ENCODE measurements at places on chromosomes 16 and 17.
A peak's percentile ranks its signal among the peaks of the same experiment; 100 is the strongest.

DNA sequence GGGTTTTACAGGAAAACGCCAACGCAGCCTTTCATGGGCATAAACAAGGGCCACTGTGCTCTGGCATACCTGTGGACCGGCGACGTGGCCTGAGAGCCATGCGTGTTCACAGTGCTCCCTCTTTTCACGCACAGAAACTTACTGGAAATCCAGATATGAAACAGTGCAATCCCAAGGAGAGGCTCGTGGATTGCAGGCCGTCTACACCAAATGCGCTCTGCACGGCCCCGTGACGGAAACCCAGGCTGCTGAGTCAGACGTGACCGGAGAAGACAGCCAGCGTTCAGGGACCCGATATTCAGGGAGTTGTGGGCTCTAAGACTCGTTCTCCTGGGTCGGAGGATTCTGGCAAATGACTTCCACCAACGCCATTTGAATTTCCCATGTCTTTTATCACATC, 129.2 kb downstream of the FOXL1 start:
- no peak for DNase-seq

DNA sequence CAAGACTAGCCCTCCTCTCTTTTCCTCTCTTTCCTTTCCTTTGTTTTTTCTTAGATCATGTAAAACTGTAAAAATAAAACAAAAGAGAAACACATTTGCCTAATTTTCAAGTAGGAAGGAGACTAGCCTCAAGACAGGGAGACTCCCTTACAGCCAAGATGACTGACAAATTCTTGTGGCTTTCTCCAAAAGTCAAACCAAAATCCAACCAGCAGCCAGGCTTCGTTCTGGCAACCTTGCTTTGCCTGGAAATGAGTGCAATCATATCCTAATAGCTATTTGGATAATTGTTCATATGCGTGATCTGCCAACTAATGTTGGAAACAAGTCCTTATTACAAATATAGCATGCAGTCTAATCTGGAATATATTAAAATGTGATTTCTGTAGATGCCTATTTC, 868.9 kb upstream of the SOX9 start:
- DNase-seq = no peak

DNA sequence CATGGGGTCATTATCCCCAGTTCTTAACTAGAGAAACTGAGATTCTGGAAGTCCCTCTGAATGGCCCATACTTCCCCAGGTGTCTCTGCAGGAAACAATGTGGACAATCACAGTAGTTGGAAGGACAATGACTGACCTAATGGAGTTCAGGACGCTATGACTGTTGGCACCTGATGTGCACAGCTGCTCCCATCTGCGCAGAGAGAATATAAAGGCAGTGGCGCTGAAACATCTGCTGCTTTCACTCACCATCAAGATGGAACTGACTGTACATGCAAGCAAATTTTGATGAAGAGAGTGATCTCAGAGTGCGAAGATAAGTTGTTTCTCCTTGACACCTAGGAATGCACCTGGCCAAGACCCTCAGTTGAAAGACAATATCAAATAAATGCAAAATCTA, 395.7 kb upstream of the ASIC2 start:
- DNase-seq = no peak

DNA sequence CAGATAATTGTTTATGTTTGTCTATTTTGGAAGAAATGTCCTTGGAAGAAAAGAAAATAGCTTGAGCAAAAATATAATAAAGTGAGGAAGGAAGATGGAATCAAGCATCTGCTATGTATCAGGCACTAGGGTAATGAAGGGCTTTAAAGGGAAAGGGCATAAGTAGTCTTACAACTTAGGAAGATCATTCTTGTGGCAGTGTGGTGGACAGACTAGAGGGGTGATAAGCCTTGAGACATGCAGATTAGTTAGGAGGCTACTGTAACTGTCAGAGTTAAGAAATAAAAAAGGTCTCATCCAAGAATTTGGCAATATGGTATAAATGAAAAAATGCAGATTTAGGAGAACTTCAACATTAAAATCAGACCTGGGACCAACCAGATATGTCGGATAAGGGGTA, 14.9 kb downstream of the FAM222B start:
- no peak for DNase-seq

GRCh38 chr16:585351-585750, 4.5 kb upstream of the RAB40C start:
- no peak for DNase-seq

DNA sequence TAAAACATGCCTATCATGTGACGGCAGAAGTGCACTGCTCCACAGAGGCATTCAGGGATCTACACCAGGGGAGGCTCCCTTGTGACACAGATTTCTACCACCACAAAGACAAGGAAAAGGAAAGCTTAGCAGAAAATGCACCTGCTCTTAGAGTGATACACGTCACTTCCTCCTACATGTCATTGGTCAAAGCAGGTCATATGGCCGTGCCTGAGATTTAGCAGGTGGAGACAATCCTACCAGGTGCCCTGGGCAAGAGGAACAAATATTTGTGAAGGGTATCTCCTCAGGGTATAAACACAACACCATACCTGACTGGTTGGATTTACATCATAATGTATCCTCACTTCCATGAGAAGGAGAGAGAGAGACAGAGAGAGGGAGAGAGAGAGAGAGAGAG, 362.1 kb downstream of the HS3ST4 start:
- DNase-seq = no peak

- no peak for DNase-seq
These were observed 303.8 kb downstream of the HS3ST3B1 start for GRCh38 chr17:14604591-14605266.

GRCh38 chr17:29665481-29665810, 42.7 kb upstream of the CORO6 start:
- no peak for DNase-seq

GRCh38 chr17:76188213-76189016, 47.4 kb upstream of the FOXJ1 start:
- no peak for DNase-seq

DNA sequence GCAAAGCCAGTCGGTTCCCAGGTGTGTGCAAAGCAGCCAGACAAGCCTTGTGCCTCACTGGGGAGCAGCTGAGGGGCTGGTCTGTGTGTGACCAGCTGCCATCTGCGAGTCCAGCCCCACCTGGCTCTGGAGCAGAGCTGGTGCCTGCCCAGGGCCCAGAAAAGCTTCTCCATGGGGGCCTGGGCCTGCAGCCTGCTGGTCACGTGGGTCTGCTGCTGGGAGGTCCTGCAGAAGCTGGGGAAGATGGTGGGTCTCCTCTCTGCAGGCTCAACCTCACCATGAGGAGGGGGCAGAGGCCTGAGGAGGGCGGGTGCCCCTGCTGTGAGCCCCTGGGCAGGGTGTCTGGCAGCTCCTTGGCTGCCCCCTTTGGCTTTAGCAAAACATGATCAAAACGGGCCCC, 71.9 kb downstream of the ENGASE start:
- no peak for DNase-seq

GRCh38 chr17:10931133-10931532, 93.2 kb upstream of the PIRT start:
- no peak for DNase-seq

GRCh38 chr16:8951447-8952280, 12.0 kb downstream of the USP7 start:
- DNase-seq = no peak

- DNase-seq = no peak
These were observed 23.7 kb upstream of the NPTX1 start for GRCh38 chr17:80499961-80500665.

GRCh38 chr17:43151880-43152456, 19.0 kb upstream of the NBR1 start:
- no peak for DNase-seq

DNA sequence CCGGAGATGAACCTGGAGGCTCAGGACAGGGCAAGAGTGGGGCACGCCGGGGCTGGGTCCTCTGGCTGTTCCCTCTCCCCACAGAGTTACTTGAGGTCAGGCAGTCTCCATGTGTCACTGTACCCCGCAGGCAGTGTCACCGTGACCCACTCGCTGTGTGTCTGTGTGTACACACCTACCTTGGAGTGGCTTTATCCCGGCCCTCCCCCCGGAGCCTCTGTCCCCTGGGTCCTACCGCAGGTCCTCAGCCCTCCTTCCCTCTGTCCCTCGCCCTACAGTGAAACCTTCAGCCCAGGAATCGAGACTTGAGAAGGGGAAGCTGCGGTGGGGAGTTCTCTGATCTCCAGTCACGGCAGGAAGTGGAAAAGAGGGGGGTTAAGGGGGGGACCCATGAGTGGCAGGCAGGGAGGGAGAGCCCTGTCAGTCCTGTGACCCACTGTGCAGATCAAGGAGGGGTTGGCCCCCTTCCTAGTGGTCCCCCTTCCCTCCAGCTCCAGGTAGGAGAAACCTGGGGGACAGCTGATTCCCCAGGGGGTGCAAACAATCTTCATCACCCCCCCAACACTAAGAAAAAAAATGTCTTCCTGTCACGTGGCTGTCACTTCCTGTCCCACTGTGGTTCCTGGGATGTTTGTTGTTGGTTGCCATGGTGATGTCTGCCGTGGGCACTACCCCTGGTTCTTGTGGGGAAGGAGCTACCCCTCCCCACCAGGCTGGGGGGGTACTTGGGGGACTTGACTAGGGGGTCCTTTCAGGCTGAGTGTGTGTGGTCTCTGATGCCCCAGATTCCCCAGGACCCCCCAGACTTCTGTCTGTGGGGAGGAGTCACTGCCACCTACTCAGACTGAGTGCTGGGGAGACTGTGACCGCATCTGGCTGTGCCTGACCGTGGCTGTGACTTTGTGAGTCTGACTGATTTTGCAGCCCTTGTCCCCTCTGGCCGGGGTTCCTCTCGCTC, 13.7 kb downstream of the RARA start:
- DNase-seq = peak; percentile 86

- DNase-seq = peak; percentile 36
These were observed 510.6 kb downstream of the CDH13 start for GRCh38 chr16:83137326-83137781.

GRCh38 chr17:73281928-73282327, 20.2 kb upstream of the CPSF4L start:
- DNase-seq = no peak

Data from kidney glomerular epithelial cell (primary cell).